ENCODE measurements at places on chromosomes 13 and 19.

DNA sequence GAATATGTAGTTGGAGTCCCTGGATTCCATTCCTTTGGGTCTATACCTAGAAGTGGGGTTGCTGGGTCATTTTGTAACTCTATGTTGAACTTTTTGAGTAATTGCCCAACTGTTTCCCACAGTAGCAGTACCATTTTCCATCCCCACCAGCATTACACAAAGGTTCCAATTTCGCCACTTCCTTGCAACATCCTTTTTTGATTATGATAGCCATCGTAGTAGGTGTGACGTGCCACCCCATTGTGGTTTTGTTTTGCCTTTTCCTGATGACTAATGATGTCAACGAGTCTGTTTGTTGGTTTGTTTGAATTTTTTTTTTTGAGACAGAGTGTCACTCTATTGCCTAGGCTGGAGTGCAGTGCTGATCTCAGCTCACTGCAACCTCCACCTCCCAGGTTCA lies 3.3 kb upstream of the PEX11G start:
- DNase-seq: no peak

DNA sequence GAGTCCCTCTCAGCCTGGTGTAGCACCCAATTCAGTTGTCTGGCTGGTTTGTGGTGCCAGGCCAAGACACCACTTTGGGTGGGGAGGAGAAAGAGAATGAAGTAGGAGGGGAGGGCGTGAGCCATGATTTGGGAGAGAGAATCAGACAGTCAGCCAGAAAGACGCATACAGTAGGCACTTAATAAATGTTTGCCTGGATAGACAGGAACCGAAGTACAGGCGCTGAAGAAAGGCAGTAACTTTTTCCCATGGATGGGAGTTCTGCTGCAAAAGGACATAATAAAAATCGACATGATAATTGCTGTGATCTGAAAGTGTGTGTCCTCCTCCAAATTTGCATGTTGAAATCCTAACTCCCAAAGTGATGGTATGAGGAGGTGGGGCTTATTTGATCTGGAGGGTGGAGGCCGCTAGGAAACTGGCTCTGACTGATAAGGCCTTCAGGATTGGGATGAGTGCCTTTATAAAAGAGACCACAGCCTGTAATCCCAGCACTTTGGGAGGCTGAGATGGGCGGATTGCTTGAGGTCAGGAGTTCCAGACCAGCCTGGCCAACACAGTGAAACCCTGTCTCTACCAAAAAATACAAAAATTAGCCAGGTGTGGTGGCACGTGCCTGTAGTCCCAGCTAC lies 38.4 kb upstream of the PDCD5 start:
- DNase-seq: no peak

- no peak for DNase-seq
These were observed 10.7 kb downstream of the RFXAP start for GRCh38 chr13:36829753-36830152.

DNA sequence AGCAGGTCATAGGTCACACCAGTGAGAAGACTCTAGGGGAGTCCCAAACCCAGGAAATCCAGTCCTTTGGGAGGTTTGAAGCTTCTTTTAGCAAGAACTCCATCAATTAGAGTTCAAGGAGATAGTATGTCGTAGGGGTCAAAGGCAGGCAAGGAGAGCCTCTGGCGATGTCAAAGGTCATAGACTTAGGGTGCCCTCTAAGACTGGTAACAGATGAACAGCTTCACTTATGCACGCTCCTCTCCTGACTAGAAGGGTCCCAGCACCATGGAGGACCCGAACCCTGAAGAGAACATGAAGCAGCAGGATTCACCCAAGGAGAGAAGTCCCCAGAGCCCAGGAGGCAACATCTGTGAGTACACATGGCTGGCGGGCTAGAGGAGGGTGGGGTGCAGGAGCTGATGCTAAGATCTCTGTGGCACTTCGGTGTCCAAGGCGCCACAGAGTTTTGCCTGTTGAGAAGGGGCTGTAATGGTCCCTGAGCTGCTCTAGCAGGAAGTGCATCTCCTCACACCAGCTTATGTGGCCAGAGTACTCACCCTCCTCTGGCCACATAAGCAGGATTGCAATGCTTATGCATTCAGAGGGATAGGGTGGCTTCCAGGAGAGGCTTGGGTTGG lies 557 bp downstream of the ZNF576 start:
- no peak for DNase-seq

DNA sequence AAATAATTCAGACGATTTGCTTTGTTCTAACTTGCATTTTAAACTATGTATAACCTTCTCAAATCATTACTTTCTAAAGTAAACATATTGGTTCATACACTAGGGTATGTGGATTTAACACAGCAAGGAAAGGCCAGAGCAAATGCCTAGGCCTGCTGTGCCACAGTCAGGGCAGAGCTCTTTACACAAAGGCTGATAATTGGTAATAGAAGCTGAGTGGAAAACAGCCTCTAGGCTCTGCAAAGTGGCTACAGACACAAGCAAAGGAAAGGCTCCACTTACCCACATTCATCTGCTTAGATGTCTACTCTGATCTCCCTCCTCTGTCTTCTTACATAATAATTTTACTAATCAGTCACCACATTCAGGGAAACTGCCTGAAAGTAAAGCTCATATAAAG lies 382.9 kb downstream of the OLFM4 start:
- DNase-seq: no peak

DNA sequence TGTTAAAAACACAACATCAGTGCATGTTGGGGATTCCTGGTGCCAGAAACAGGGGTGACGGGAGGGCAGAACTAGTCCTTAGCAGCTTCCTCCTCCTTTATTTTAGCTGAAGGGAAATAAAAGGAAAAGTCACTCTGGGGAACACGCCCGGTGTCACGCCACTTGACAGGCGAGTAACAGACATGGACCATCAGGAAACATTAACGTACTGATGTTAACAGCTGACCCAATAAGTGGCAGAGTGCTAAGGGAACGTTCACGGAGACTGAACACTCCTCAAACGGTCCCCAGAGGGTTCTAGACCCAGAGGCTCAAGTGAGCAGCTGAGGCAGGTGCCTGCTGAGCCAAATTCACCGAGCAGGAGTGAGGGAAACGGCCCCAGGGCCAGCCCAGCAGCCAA lies 13.9 kb upstream of the EIF3G start:
- no peak for DNase-seq

DNA sequence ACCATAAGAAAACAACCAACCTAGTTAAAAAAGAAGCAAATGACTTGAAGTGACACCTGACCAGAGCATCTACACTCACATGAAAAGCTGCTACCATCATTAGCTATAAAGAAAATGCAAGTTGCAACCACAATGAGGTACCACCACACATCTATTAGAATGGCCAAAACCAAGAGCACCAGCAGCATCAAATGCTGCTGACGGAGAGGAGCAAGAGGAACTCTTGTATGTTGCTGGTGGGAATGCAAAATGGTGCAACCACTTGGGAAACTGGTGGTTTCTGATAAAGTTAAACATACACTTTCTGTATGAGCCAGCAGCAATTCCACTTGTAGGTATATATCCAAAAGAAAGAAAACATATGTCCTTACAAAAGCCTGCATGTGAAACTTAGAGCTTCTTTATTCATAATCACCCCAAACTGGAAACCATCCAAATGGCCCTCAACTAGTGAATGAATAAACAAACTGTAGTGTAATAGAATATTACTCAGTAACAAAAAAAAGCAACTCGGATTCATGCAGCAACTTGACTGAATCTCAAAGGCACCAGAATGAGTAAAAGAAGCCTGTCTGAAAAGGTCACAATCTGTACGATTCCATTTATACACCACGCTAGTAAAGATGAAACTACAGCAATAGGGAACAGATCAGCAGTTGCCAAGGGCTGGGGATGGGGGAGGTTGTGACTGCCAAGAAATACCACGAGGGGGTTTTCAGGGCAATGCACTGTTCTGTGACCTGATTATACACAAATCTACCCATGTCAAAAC lies 60.9 kb upstream of the RANBP3 start:
- no peak for DNase-seq

- DNase-seq: no peak
These were observed 23.6 kb downstream of the IRS2 start for GRCh38 chr13:109762791-109763190.

- no peak for DNase-seq
These were observed 1039.5 kb upstream of the SLC10A2 start for GRCh38 chr13:104105418-104106355.

- no peak for DNase-seq
These were observed 19.3 kb downstream of the EDDM13 start for GRCh38 chr19:56291867-56292266.

DNA sequence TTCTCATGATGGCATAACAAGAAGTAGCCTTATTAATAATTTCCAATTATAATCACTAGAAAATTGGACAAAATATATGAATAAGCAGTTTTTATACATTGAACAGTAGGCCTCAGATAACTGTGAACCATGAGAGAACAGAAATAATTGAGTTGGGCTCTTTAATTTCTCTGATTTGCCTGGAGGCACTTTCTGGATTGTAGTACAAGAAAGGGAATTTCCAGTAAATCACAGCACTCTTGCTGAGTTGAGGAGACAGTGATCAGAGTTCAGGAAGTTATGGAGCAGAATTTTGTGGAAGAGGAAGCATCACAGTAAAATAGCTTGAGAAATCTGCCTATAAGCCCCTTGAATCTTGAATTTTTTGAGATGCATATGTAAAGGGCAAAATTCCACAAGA lies 216.2 kb downstream of the MAB21L1 start:
- DNase-seq: no peak

DNA sequence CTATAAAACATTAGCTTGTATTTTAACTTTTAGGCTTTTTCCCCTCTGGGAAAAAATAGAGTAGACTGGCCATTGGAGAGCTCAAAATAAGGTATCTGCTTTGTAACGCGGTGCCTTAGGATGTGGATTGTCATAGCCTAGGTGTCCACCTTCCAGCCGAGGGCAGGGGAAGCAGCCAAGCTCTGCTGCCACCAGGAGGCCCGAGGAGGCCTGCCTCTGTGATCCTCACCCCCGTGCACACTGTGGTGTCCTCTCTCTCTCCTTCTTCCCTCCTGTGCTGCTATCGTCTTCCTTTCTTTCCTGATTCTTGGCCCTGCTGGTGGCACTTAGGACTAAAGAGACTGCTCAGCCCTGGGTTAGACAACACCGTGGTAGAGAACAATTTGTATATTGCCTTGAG lies 11.3 kb downstream of the HNRNPM start:
- no peak for DNase-seq

GRCh38 chr13:59425211-59425741 lies 738.5 kb downstream of the DIAPH3 start:
- DNase-seq: peak; percentile 88

- DNase-seq: no peak
These were observed 476.2 kb downstream of the TSHZ3 start for GRCh38 chr19:30873003-30873402.

DNA sequence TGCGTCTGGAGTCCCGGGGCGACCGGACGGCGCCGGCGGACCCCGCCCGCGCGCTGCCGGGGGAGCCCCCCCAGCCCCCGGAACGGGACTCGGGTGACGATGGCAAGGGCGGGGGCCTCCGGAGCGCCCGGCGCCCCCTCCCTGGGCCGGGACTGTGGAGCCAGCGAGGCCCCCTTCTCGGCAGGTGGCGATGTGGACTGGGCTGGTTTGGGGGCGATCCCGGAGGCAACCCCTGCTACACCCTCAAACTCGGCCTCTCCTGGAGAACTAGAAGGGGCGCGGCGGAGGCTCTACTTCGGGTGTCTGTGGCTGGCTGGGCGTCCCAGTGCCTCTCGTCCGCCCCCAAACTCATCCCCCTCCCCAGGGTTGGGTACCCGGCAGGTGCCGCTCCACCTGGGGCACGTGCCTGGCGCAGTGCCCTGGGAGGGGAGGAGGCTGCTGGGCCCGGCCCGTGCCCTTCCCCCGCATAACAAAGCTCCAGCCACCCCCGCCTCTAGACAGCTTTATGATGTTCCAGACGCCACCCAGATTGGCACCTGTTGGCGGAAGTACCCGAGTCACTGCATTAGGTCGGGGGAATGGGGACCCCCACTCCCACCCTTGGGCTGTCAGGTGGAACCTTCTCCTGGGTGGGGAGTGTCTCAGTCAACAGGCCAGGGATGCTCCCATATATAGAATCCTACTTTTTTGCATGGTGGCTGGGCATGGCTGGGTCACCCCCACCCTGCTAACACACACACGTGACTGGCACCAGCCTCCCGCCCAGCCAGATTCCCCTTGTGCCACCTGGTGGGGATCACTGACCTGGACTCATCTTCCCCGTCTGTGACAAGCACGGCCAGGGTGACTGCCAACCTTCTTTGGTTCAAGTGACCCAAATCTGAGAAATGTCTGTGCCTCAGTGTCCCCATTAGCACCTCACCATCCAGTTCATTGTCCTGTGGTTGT lies 722 bp downstream of the PKN1 start:
- no peak for DNase-seq

- DNase-seq: peak; percentile 10
These were observed 111.0 kb downstream of the FNDC3A start for GRCh38 chr13:49086722-49087121.

GRCh38 chr19:32767951-32768679 lies 48.5 kb downstream of the TDRD12 start:
- DNase-seq: no peak

DNA sequence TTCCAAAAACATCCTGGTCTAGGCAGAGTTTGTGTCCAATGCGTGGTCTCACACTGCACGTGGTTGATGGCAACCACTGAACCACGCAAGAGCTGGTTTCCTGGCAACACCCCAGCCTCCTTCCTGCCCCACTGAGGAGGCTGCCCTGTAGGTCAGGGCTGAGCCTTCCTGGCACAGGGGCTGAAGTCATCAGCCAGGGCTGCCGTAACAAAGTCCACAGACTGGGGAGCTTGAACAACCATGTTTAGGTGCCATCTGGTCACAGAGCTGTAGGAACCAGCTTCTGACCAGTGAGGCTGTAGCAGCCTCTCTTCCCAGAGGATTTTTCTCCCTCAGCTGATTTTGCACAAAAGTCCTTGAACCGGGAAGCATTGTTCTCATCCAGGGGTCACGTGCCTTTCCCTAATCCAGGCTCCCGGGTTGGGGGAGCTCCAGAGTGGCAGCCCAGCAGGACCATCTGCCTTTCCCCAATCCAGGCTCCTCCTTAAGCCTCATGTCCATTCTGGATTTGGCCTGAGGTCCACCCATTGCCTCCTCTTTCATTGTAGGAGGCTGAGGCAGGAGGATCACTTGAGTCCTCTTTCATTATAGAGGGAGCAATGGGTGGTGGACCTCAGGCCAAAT lies 53.9 kb downstream of the CHST8 start:
- DNase-seq: no peak

DNA sequence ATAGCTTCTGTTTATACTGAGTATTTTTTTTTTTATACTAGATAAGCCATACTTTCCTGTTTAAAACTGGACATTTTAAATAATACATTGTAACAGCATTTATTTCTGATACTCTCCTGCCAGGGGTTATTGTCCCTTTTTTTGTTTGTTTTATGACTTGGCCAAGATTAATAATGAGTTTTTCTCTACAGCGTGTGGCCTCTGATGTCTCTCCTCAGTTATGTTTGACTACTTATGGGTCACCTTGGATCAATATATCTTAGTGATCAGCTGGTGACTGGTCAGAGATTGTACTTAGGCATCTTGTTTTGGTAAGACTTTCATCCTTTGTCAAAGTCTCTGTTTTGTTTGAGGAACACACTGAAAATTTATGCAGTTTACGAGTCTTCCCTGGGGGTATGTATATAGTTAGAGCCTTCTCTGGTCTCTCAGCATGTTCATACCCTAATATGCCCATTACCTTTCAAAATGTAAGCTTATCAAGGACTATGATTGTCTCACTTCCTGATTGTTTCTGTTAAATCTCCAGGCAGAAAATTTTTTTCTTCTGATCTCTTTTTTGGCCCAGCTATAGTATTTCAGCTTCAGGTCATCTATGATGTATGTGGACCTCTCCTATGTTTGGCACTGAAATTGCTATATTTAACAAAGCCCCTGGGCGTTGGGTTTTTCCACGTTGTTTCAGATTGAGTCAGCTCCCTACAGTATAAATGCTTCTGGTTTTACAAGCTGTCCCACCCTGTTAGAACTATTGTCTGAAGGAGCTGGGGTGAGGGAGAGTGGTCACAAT lies 87.9 kb downstream of the URI1 start:
- no peak for DNase-seq

All from AG04449 (cell line).